ENCODE measurements at places on chromosomes 5 and 9. TPM values are rescaled to one million over a fixed set of nuclear protein-coding genes. Genes with fewer than 3 reads are reported as not detected.

The FBXW5 gene
- total RNA-seq = 142 TPM

GRCh38 chr5:179060116-179061008, at the start of gene ZNF354C:
Gene ZNF354C, plus strand, starts transcription at chr5:179060373. Its CDS starts 1,696 bp downstream, at chr5:179062069.
- DNase-seq = peak; percentile 95

The MAP1B gene
- 49.7 TPM for total RNA-seq

DNA sequence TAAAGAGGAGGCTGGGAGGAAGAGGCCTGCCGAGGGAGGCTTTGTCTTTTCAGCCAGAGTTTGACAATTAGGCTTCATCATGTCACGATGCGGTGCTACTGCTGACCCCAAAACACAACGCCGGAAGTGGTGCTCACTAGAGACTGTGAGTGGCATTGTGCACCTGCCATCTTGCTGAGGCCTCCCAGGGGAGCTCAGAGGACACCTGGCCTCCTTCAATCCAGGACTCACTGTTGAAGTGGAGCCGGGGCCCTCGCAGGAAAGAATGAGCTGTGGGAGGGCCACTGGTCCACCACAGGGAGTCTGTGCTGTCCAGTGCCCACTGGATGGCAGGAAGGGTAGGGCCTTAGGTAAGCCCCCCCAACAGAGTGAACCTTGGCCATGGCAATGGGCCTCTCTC, 12.7 kb upstream of the SLC25A48 start:
- peak; percentile 25 for DNase-seq

- no peak for DNase-seq
Observed at GRCh38 chr9:89706731-89707191, 101.9 kb downstream of the GADD45G start.

- no peak for DNase-seq
Observed at GRCh38 chr9:14243514-14244042, 70.4 kb downstream of the NFIB start.

The OBP2B gene
- total RNA-seq = not detected

All from Right ventricle myocardium superior (tissue), 1 donor.